ENCODE measurements at places on chromosomes 7 and 10.

GRCh38 chr10:44818041-44818649 lies 93.0 kb upstream of the TMEM72 start:
- no peak for DNase-seq

- DNase-seq: no peak
These were observed 380.5 kb downstream of the SFMBT2 start for GRCh38 chr10:7030134-7030855.

DNA sequence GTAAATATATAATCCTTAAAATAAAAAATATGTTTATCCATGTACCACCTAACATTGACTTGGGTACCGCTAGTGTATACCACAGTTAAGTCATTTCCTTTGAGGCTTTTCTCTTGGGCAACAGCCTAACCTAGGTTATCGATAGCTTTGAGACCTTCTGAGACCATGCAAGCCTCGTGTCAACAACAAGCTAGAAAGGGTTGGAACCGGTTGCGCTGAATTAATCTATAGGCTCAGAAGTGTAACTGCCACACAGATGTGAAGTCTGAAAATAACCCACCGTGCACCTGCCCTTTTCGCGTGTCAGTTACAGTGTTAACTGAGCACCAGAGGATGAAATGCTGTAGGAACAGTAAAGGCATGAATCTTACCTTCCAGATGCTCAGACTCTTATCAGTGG lies 59.8 kb downstream of the ARID5B start:
- DNase-seq: no peak

GRCh38 chr10:68900427-68901104 lies 549 bp upstream of the DDX50 start:
- no peak for DNase-seq

GRCh38 chr10:14560791-14561765 lies 213.6 kb downstream of the FAM107B start:
- DNase-seq: no peak

GRCh38 chr7:130719541-130719940 lies 14.5 kb downstream of the KLF14 start:
- no peak for DNase-seq

DNA sequence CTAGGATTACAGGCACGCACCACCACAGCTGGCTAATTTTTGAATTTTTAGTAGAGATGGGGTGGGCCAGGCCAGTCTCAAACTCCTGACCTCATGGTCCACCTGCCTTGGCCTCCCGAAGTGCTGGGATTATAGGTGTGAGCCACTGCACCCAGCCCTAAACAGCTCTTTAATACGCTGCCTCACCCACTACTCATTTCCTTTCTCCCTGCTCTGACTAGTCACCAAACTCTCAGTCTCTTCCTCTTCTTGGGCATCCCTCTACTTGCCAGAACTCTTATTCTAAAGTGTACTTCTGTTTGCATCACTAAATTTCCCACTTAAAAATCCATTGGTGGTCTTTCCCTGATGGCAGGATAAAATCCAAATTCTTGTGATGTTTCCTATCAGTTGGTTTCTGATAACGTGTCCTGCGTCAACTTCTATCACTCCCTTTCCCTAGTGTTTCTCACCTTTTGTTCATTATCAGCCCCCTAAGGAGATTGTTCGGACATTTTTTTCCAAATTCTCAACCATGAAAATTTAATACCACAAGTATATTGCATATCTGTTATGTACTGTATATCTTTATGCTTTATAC lies 124.7 kb downstream of the CUBN start:
- DNase-seq: no peak
